Stimulated activated CD8-positive, alpha-beta memory T cell treated with anti-CD3 and anti-CD28 coated beads, Interleukin-7, amount 100 ng/mL, for 1 hour (primary cell): ENCODE measurements at places on chromosomes 3 and 15.

- DNase-seq, result no peak
Observed at GRCh38 chr15:88247914-88248313, 8.6 kb downstream of the NTRK3 start.

GRCh38 chr3:51401735-51402134 is 10.7 kb downstream of the RBM15B start:
- DNase-seq, result no peak

DNA sequence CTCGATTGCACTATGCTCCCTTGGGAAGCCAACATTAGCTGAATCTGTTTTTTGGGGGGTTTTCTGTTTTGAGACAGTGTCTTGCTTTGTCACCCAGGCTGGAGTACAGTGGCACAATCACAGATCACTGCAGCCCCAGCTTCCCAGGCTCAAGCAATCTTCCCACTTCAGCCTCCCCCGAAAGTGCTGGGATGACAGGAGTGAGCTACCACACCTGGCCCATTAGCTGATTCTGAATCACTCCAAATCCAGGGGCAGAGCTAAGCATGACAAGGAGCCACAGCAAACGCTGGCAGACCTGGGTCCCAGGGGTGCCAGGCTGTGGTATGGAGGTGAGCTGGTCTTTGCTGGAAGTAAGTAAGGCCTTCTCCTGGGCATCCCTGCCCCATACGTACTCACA is 18.9 kb downstream of the POC1A start:
- DNase-seq, result no peak

DNA sequence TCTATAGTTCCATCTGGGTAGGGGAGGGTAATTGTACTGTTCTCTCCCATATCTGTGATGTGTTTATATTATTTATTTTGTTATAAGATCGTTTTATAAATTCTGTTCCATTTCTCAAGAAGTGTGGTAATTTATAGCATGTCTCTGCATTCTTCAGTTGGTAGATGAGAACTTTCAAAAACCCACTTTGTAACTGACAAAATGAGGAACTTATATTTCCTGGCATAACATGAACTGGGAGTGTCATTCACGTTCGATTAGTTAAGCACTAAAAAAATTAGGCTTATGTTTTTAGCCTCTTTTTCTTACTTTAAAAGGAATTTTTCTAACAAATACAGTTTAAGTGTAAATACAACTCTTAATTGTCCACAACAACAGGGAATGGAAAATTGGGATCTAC is 230.8 kb downstream of the CGGBP1 start:
- DNase-seq, result no peak

DNA sequence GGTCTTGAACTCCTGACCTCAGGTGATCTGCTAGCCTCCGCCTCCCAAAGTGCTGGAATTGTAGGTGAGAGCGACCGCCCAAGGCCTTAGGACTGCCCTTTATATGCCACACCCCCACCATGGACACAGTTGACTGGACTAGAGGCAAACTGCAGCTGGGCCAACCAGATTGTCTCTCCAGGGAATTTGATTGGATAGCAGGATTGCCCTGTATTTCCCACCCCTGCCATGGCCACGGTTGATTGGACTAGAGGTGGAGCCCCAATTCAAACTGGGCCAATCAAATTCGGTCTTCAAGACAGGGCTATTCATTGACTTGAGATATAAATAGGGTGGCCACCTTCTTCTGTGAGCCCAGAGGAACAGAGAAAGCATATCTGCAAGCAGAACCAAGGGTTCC is 6.9 kb upstream of the CLPX start:
- no peak for DNase-seq

- no peak for DNase-seq
Observed at GRCh38 chr15:85614059-85614458, 180.7 kb downstream of the KLHL25 start.

DNA sequence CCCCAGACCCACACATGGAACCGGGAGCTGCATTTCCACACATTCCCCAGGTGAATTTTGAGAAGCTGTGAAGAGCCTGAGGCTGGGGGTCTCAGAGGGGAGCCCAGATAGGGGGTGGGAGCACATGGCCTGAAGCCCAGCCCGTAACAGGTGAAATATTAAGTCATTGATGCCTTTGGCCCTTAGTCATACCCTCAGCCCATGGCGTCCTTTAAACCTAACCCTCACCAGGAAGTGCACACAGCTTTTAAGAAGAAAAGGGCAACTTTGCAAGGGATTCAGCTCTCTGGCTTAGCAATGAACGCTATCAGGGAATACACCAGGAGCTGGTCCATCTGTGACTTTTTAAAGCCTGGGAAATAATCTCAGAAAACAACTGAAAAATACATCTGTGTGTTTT is 40.6 kb downstream of the WNT7A start:
- no peak for DNase-seq

GRCh38 chr15:101049282-101049681 is 130.1 kb downstream of the LRRK1 start:
- DNase-seq, result no peak

DNA sequence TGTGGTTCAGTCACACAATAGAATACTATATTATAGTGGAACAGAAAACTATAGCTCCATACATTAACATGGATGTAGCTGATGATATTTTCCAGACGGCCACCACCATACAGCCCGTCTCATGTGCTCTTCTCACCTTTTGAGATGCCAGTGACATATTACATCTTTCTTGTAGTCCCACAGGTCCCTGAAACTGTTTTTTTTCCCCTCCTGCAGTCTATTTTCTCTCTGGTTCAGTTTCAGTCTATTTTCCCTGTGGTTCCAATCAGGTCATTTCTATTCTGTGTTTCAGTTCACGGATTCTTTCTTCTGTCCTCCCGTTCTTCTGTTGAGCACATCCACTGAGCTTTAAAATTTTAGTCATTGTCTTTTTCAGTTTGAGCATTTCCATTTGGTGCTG is 72.2 kb downstream of the PPCDC start:
- DNase-seq, result no peak

DNA sequence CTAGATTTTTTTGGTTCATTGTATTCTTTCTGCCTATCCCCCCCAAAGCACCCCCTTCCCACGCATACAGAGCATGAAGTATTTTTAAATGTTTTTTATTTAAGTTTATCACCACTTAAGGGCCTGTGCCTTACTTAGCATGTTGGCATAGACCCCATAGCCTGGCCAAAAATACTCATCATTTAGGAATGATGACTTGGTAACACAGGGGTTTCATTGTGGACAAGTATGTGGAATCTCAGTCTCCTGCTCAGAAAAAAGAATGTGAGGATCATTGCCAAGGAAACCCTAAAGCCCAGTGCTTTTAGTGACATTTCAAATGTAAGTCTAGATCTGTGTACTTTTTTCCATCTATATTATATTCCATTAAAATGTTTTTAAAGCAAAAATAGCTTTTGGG is 146.3 kb downstream of the ALCAM start:
- DNase-seq, result no peak

DNA sequence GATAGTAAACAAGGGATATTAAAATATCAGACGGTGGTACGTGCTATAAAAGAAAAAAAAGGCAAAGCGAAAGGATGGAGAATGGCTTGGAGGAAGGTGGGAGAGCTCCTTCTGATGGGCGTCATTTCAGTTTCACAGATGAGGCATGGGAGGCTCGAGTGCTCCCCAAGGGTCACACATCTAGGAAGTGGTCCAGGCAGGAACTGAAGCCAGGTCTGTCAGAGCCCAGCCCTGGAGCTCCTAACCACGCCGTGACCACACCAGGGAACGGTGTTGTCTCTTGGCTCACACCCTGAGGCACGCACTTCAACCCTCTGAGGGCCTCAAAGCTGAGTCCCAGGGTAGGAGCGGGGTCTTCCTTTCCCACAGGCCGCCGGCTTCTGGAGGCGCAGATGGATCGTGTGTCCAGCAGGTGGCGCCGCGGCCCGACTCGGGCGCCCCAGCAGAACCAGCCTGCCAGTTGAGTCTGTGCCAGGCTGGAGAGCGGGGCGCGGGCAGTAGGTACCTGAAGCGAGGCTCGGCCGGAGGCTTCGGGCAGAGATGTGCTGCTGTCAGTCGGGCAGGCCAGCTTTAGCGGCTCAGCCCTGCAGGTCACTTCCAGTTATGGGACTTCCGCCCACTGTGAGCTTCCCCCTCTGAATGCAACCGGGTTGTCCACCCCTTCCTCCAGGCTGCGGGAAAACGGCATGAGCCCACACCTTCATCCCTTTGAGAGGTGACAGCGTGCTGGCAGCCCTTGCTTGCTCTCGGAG is 68.1 kb downstream of the SLC6A1 start:
- DNase-seq, result no peak

GRCh38 chr3:100127792-100128191 is 13.5 kb upstream of the FILIP1L start:
- DNase-seq, result no peak

DNA sequence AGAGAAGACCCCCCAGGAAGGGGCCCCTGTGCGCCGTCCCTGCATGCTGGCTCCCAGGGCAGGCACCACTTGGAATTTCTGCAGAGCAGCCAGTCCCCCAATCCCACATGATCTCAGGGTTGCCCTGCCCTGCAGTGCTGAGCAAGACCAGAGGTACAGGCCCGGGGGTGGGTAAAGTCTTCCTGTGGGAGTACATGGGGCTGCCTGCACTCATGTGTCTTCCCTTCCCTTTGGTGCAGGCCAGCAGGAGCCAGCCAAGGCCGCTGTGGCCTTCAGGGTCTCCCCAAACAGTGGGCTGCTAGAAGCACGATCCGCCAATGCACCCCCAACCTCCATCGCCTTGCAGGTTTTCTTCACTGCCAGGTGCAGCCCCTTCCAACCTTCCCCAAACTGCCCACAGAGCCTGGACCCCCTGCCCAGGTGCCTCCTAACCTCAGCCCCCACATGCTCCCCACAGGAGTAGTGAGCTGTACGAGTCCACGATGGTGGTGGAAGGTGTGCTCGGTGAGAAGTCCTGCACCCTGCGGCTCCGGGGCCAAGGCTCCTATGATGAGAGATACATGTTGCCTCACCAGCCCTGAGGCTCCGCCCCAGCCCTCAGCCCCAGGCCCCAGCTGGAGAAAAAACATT is 15.0 kb downstream of the ACAA1 start:
- no peak for DNase-seq

DNA sequence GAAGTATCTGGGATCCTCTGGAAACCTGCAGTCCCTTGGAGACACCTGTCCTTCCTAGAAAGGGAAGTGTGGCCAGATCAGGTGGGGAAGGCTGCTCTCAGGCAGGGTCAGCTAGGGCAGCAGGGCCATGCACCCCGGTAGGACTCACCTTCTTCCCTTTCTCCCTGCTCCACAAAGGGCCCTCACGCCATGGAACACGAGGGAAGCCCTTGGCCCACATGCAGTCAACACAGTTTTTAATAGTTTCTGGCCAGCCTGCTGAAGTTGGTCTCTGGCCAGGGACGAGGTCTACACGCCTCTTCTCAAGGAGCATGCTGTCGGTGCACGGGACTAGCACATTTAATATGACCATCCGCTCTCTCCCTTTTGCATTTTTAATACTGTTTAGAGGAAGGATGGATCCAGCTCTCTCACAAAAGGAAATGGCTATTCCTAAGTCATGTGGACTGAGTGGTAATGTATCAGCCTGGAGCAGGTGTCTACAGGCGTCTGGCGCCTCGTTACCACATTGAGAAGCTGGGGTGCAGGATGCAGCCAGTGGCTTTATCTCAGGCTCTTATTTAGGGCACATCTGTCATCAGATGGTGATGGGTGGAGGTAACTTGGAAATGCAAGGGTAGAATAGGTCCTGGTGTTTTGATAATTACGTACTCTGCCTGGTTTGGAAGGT is 153.9 kb downstream of the KLF13 start:
- DNase-seq, result no peak

- no peak for DNase-seq
Observed at GRCh38 chr3:86416334-86416733, 574.6 kb downstream of the VGLL3 start.

DNA sequence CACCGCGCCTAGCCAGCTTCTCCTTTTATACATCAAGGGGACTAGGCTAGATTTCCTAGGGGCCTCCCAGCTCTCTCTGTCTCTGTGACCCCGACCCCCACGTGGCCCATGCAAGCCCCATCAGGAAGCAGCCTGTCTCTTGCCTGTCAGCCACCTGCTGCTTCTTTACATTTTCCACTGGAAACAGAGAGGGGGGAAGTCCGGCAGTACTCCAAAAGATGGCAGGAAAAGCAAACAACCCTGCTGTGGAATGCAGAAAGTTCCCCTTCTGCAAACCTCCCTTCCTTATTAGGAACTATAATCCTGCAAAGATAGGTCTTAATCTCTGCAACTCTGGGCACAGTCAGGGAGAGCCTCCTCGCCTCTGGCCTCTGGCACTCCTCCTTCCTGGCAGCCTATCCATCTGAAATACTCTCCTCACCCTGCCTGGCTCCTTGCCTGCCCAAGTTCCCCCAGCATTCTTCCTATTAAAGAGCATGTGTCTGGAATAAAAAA is 47.4 kb upstream of the HACD2 start:
- DNase-seq, result no peak

GRCh38 chr15:31374489-31374888 is 47.9 kb downstream of the KLF13 start:
- DNase-seq, result no peak

DNA sequence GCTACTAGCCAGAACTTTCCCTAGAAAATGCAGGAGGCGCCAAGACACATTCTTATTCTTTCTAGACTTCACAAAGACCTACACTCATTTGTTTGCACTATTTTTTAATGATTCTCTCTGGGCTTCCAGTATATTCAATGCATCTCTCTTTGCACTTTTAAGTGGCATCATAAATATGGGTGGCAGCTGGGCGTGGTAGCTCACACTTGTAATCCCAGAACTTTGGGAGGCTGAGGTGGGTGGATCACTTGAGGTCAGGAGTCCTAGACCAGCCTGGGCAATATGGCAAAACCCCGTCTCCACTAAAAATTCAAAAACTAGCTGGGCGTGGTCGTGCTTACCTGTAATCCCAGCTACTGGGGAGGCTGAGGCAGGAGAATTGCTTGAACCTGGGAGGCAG is 5.6 kb upstream of the GCNT3 start:
- DNase-seq, result no peak

GRCh38 chr15:70278644-70279043 is 180.9 kb upstream of the TLE3 start:
- no peak for DNase-seq

DNA sequence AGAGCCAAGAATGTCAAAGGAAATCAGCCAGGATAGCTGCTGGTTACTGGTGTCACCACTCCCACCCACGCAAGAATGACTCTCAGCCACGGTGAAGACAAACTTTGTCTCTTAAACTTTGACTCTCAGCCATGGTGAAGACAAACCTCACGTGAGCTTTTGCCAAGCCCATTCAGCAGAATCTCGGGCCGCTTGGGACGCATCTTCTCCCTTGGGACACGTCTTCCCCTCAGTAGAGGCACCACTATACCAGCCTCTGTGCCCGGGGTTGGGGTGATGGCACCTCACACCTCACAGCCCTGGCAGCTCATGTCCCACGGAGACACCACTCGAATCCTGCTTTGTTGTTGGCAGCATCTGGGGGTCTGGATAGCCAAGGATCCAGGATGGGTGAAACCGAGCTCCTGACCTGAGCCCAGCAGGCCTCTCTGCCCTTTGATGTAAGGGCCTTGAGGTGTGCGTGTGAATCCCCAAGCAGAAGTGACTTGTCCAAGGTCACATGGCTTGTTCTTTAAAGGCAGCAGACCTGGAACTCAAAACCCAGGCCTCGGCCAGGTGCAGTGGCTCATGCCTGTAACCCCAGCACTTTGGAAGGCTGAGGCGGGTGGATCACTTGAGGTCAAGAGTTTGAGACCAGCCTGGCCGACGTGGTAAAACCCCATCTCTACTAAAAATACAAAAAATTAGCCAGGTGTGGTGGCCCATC is 21.8 kb downstream of the RBPMS2 start:
- no peak for DNase-seq

GRCh38 chr3:4906107-4906621 is 73.1 kb upstream of the BHLHE40 start:
- no peak for DNase-seq
